Central memory CD8-positive, alpha-beta T cell (primary cell): ENCODE measurements at places on chromosomes 16 and 17.

- peaks cover 28% of the 10 kb centered on the region for H3K27me3 ChIP-seq
- no peaks in the 10 kb centered on the region for H3K4me1 ChIP-seq
- no peak overlapping the region for H3K27ac ChIP-seq
- H3K4me3 ChIP-seq: no peak overlapping the region
- no peak for DNase-seq
- H3K36me3 ChIP-seq: peaks cover 2% of the 10 kb centered on the region
Observed at GRCh38 chr17:72510351-72511016, 389.7 kb downstream of the SOX9 start.

- no peaks in the 10 kb centered on the region for H3K27me3 ChIP-seq
- no peaks in the 10 kb centered on the region for H3K4me1 ChIP-seq
- H3K36me3 ChIP-seq: peaks cover 1% of the 10 kb centered on the region
- no peak for DNase-seq
- no peak overlapping the region for H3K4me3 ChIP-seq
Observed at GRCh38 chr17:72915625-72916081, 176.8 kb downstream of the SLC39A11 start.

- no peak overlapping the region for H3K4me3 ChIP-seq
- H3K4me1 ChIP-seq: no peaks in the 10 kb centered on the region
- H3K36me3 ChIP-seq: peaks cover 12% of the 10 kb centered on the region
Observed at GRCh38 chr16:12405089-12405488, 398.6 kb downstream of the CPPED1 start.

GRCh38 chr16:13928646-13929045, 8.7 kb downstream of the ERCC4 start:
- no peak overlapping the region for H3K4me3 ChIP-seq
- DNase-seq: no peak
- no peak overlapping the region for H3K27ac ChIP-seq
- peaks cover 15% of the 10 kb centered on the region for H3K4me1 ChIP-seq
- no peaks in the 10 kb centered on the region for H3K27me3 ChIP-seq

GRCh38 chr17:47237841-47238240, 15.8 kb upstream of the ITGB3 start:
- no peak for DNase-seq
- H3K36me3 ChIP-seq: peaks cover 1% of the 10 kb centered on the region
- no peak overlapping the region for H3K4me3 ChIP-seq
- H3K4me1 ChIP-seq: peaks cover 9% of the 10 kb centered on the region
- H3K27ac ChIP-seq: no peak overlapping the region
